ENCODE measurements at places on chromosomes 16 and 17.

DNA sequence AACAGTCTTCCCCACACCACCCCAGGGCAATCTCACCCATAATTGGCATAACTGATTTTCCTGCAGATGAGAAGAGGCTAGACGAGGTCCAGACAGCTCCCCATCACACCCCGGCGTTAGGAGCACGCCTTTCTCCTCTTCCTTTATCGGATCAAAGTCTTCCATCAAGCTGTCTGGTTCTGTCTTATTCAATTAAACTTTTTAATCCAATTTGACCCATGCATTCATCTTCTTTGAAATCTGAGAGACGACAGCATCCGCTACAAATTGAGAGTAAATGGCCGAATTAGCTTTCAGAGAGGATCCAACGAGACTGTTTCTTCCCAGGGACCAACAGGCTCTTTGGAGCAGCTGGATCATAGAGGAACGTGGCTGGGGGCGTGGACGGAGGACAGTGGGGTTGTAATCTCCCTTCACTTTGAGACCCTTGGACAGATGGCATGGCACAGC, 44.4 kb upstream of the GPRC5B start:
- peak; percentile 35 for DNase-seq

DNA sequence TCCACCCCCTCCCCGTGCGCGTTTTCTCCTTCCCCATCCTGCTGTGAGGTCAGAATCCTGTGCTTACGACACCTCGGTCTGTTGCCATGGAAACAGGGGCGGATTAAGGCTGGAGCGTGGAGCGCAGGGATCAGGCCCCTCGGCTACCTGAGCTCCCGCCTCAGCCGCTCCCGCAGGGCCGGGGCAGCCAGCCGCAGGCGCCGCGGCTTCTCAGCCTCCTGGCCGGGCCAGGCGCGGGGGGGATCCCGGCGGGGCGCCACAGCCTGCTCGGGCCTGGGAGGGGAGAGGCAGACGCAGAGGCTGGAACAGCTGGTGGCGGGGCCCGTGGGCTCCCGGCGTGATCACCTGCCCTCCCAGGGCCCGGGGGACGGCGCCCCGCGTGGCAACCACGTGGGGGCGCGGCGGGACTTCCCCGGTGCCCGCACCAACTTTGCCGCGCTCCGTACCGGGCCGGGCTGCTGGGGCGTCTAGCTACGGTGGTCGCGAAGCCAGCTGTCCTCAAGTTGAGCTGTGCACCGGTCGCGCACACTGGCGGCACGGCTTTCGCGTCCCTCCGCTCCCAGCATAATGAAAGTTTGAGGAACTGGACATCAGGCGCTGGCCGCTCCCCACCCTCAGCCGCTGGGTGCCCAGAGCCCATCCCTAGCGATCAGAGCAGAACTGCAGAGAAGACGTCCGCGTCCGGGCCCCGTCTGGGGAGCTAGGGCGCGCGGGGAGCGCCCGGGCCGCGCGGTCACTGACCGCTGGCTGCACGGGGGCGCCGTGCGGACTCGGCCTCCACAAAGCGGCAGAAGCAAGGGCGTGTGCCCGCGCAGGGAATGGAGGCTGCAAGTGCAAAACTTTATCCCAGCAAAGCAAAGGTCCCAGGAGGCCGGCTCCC, 1.2 kb downstream of the RTN4RL1 start:
- peak; percentile 82 for DNase-seq

GRCh38 chr16:84047206-84047605, 4.6 kb upstream of the SLC38A8 start:
- no peak for DNase-seq

DNA sequence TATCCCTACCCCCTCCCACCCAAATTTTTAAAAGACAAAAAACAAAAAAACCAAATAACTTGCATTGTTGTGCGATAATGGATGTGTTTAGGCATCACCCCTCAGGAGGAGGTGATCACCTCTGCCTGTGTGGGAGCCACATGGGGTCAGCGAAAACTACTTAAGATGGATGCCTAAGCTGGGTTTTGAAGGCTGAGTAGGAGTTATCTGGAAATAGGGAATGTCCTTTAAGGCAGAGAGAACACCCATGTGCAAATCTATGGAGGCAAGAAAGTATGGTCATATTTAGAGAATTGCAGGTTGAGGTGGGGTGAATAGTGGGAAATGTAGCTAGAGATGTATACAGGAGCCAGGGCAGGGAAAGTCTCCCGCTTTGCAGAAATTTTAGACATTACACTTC, 5.6 kb upstream of the TACO1 start:
- DNase-seq: no peak

- no peak for DNase-seq
These were observed 50.5 kb upstream of the HAPSTR1 start for GRCh38 chr16:9040800-9041412.

DNA sequence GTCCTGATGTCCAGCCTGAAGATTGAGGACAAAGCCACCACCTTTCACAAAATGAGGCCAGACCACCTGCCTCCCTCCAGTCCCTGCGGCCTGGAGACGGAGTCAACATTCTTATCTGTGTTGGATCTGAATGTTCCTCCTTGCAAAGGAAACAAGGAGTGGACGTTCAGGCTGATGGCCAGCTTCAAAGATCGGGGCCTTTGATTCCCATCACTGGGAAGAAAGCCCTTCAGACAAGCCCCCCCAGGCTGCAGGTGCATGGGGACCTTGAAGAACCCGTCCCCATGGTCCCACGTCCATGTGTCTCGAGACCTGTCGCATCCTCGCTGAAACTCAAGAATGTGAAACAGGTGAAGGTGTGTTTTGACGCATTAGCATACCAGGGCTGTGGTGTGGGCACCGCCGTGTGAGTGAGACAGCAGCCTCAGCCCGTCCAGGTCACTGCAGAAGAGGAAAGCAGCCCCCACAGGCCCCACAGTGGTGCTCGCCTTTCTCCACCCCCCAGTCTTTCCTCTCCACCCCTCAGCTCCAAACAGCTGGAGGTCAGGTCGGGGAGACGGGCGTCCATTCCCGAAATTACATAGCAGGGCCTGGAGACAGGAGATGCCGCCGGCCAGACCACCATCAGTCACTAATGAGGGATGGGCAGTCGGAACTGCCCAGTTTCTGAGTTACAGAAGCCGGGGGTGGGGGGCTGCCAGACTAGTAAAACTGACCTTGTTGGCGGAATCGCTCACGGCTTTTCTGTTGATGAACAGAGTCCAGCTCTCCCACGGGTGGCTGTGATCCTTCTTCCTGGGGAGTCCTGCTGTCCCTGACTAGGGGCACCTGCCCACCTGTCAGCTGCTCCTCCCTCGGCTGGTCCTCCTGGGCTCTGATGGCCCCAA, 877 bp upstream of the CSNK1D start:
- DNase-seq: no peak

DNA sequence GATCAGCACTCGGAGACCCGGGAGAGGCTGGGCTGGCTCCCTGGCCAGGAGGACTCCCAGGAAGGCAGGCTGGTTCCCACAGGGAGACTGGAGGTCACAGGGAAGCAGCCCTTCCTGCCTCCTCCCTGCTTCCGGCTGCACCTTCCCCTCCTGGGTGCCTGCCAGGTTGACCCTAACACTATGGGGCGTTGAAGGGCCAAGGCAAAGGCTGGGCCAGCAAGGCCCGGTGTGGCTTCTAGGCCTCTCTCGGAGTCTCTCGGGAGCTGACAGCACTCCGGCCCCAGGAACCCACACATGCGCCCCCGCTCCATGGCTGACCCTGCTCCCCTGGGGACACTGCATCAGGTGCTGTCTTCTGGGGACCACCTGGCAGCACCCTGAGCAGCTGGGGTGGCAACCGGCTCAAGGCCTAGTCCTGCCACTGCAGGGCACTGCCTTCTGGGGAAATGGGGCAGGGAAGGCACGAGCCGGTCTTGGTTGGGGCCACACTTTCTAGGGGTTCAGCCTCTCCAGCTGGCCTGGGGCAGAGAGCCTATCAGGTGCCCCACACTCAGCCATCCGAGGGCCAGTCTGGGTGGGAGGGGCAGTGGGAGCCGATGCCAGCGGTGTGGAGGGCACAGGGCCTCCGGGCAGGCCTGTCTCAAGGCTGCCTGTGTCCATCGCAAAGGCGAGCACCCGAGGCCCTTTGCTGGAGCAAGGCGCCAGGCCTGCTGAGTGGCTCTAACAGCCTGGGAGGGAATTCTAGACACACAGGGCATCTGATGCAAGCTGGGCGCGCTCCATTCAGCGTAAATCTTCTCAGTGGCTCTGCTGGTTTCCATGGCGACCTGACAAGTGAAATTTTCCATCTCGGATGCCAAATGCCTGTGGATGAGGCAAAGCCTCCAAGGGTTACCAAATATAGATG, 5.6 kb upstream of the MTSS2 start:
- no peak for DNase-seq

All from islet precursor cell (in vitro differentiated cells).